ENCODE measurements at places on chromosomes 2 and 18.
A peak's percentile ranks its signal among the peaks of the same experiment; 100 is the strongest.

DNA sequence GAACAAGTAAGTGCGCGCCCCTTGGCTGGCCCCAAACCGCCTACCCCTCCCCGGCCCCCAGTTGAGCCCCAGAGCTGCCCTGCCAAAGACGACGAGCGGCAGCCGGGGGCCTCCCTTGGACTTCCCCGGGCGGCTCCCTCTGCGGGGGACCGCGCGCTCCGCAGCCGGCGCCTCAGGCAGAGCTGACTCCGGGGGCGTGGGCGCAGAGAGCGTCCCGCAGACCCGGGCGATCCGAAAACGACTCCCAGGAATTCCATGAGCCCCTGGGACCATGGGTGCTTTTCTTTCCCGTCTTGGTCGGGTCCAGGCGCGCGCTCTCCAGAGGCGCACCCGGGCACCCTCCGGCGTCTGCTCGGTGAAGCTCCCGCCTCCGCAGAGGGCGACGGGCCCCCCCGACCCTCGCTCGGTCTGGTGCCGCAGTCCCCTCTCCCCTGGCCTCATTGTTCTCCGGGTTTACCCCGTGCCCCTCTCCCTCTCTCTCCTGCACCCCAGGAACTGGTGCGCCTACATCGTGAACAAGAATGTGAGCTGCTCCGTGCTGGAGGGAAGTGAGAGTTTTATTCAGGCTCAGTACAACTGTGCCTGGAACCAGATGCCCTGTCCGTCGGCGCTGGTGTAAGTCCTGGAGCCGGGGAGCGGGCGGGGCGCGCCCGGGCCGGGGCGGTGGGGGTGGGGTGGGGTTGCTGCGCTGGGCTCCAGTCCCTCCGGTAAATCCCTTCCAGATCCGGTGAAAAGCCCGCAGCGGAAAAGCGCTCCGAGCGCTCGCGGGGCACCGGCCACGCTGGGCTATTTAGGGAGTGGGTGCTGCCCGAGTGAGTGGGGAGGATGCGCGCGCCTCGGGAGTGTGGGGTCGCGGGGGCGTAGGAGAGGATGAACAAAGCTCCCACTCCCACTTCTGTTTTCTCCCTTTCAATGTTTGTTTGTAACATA, 776 bp downstream of the EMILIN2 start:
- DNase-seq = peak; percentile 62

DNA sequence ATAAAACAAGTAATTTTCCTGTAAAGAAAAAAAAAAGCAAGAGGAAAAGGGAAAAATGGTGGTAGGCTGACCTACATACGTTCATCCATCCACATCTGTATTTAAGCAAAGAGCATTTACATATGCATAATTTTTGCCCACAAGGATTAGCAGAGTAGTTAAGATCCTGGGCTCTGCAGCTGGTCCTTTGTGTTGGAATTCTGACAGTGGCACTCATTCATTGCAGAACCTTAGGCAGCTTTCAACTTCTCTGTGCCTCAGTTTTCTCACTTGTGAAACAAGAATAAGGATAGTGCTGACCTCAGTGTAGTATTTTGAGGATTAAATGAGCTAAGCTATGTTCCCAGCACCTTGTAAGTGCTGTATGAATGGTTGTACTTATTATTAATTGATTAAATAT, 211.3 kb downstream of the ARL4C start:
- DNase-seq = no peak

- DNase-seq = peak; percentile 33
Measured at GRCh38 chr2:23926290-23926749, 603 bp downstream of the ATAD2B start.

- DNase-seq = no peak
Measured at GRCh38 chr2:130987519-130988425, 105.5 kb downstream of the FAM168B start.

DNA sequence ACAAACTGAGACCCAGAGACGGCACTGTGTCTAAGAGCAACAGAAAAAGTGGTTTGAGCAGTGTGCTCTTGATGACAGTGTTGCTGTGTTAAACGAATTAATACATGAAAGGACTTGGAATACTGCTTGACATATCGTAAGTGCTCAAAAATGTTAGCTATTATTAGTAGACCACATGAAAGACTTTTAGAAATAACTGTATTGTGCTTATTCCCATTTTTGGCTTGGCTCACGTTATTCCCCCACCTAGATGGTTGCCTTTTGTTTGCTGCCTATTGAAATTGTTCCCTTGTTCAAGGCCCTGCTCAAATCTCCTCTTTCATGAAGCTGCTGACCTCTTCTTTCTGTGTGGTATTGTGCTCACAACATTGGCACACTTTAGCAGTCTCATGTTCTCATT, 27.8 kb upstream of the C2orf74 start:
- no peak for DNase-seq

- DNase-seq = no peak
Measured at GRCh38 chr18:8749492-8749891, 44.1 kb downstream of the MTCL1 start.

- DNase-seq = peak; percentile 61
Measured at GRCh38 chr2:164620873-164621763, at the start of gene GRB14. Gene GRB14, minus strand, starts transcription at chr2:164621482. Its CDS starts 173 bp downstream, at chr2:164621309.

DNA sequence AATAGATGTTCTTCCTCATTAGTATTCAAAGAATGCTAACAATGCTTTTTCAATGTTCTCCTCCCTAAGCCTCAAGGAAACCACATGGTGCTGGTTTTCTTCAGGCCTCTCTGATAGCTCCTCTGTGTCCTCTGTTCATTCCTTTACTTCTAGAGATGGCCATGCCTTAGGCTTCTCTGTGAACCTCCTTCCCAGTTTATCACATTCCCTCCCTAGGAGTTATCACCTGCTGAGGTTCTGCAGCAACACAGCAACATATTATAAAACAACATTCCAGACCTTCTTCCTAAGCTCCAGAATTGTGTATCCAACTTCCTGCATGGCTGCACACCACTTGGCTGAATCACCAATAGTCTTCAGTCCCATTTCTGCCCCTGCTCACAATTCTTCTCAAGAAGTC, 325.5 kb downstream of the IRS1 start:
- DNase-seq = no peak

DNA sequence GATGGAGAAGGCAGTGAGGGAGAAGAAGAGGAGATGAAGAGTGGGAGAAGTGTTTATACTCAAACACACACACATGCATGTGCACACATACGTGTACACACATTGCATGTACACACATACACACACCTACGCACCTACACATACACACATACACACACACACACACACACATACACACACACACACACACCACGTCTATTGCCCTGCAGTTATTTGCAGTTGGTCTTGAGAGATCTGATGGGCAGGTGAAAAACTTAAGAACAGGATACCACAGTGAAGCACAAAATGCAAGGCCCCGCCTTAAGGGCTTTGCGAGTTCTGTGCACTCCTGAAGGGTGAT, 190.2 kb downstream of the MYCN start:
- DNase-seq = no peak

- no peak for DNase-seq
Measured at GRCh38 chr2:7205151-7205830, 288.1 kb downstream of the RNF144A start.

- DNase-seq = no peak
Measured at GRCh38 chr18:43772907-43773306, 495.6 kb upstream of the SYT4 start.

GRCh38 chr2:61439241-61440002, 31.5 kb downstream of the USP34 start:
- DNase-seq = no peak

DNA sequence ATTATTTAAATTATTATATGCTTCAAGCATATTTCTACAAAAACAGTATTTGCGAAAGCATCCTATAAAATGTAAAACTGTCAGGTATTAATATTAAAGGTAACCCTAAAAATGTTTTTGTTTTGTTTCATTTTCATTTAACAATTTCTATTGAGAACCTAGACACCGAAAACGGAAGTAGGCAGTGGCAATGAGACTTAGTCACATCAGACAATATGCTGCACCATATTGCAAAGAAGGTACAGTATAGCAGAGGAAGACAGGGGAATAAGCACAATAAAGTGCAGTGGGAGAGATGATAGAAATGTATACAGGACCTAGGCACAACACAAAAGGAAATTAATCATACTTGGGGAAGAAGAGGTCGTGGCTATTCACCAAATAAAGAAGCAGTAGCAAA, 12.2 kb downstream of the SCN1A start:
- DNase-seq = no peak

- no peak for DNase-seq
Measured at GRCh38 chr2:44722026-44722625, 219.4 kb upstream of the SIX3 start.

DNA sequence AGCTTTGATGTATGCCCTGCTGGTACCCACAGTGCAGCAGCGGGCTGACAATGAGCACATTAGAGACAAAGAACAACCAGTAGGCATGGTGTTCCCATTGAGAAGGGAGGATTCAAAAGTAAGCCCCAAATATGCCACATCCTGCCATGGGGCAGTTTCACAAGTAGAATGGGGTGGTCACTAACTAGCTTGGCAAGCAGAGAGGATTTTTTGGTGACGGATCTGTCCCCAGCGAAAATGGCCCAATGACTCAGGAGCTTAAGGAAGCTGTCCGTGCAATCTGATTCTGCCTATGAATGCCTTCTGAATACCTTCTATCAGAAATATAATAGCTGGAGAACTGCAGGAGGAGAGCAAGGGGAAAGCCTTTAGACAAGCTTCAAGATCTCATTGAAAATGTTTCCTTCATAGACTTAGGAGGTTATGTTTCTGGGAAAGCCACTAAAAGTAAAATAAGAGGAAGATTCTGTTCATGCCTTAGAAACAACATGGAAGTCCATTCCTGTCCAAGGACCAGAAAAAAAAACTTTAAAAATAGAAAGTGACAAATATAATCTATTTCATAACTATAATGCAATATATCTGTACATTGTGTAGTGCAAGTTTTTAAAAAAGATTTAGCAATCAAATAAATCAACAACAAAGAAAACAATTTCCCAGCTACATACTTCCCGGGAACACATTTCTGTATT, 117.5 kb upstream of the SLC14A2 start:
- DNase-seq = no peak

DNA sequence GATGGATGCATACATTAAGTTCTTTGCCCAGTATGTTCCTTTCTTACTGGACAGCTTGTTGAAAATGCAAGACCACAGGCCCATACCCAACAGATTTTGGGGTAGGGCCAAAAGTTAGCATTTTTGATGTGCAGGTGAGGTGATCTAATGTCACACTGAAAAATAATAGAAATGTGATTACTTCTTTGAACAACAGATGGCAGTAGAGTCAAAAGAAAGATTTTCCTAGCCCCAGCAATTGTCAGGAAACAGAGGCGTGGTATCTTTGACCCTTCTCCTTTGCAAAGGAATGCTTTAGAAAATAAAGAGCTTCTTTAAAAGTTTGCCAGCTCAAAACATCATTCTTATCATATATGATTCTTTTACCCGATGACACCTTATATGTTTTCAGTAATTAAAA, 343.6 kb upstream of the SYT4 start:
- DNase-seq = no peak

GRCh38 chr18:67932271-67932670, 415.8 kb upstream of the DSEL start:
- no peak for DNase-seq

- DNase-seq = peak; percentile 74
Measured at GRCh38 chr2:206274434-206275311, at the start of gene ZDBF2. Gene ZDBF2, plus strand, starts transcription at chr2:206274663. Its CDS starts 7,187 bp downstream, at chr2:206281850.

DNA sequence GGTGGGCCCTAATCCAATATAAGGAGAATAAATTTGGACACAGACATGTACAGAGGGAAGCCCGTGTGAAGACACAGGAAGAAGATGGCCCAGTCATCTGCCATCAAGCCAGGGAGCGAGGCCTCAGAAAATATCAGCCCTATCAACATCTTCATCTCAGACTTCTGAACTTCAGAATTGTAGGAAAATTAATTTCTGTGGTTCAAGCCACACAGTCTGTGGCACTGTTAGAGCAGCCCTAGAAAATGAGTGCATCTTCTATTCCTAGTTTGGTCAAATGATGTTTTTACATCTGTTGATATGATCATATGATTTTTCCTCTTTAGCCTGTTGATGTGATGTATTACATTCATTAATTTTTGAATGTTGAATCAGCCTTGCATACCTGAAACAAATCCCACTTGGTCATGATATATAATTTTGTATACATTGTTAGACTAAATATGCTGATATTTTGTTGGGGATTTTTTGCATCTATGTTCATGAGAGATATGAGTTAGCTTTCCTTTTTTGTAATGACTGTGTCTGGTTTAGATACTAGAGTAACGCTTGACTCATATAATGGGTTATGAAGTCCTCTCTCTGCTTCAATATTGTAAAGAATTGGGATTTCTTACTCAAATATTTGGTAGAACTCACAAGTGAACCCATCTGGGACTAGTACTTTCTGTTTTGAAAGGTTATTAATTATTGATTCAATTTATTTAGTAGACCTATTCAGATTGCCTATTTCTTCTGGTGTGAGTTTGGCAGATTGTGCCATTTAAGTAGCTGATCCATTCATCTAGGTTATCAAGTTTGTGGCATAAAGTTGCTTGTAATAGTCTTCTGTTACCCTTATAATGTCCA, 451.4 kb downstream of the EIPR1 start:
- no peak for DNase-seq

GRCh38 chr2:25215948-25216679, 47.7 kb upstream of the POMC start:
- peak; percentile 90 for DNase-seq

DNA sequence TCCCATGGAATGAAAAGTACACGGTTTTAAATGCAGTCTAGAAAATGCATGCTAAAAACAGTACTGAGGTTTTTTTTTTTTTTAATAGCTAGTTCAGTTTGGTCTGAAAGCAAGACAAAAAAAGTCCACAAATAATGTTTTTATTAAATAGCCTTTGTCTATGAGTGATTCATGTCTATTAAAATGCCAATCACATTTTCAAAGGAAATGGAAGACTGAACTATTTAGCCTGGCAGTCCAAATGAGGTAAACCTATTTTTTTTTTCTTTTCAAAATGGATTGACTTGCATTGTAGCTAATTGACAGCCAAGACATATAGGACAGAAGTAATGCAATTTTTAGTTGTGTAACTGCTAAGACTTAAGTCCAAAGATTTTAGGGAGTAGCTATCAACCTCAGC, 90.3 kb downstream of the LRP1B start:
- DNase-seq = no peak

DNA sequence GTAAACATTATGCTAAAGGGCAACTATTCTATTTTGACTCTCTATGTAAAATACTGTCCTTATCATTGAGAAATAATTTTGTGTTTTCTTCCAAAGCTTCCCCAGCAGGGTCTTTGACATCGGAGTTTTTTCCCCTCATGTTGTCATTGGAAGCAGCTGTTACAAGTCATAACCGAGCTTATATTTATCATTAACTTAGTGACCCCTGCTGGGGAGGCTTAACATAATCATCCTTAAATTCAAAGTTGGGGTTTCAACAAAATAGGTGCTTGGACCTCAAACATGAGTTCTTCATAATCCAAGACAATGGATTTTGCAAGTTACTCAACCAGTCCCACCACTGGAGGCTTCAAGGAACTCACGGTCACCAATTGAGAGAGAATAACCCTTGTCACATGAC, 330.9 kb downstream of the DCC start:
- no peak for DNase-seq

- DNase-seq = no peak
Measured at GRCh38 chr18:69032009-69032408, 234.1 kb downstream of the CCDC102B start.

- DNase-seq = no peak
Measured at GRCh38 chr2:84306361-84306760, 152.7 kb downstream of the SUCLG1 start.

GRCh38 chr2:127080226-127080937, 26.6 kb downstream of the BIN1 start:
- no peak for DNase-seq

GRCh38 chr18:715626-716025, 3.2 kb upstream of the ENOSF1 start:
- DNase-seq = no peak

Data from ovary (tissue), 10 donors.